Activated CD8-positive, alpha-beta T cell treated with anti-CD3 and anti-CD28 coated beads, Interleukin-2, amount 10 ng/mL, durations not matched to agents 7 days and 5 days (primary cell): ENCODE measurements at places on chromosomes 7 and 10. TPM values are rescaled to one million over a fixed set of nuclear protein-coding genes. Genes with fewer than 3 reads are reported as not detected.

Gene KIAA1217
- not detected for total RNA-seq

Gene BMPER
- not detected for total RNA-seq

Gene ELFN1
- not detected for total RNA-seq

Gene VSTM2A
- not detected for total RNA-seq

Gene GIMAP2
- 79.0 TPM for total RNA-seq

Gene FBXL13
- 0.13 TPM for total RNA-seq

DNA sequence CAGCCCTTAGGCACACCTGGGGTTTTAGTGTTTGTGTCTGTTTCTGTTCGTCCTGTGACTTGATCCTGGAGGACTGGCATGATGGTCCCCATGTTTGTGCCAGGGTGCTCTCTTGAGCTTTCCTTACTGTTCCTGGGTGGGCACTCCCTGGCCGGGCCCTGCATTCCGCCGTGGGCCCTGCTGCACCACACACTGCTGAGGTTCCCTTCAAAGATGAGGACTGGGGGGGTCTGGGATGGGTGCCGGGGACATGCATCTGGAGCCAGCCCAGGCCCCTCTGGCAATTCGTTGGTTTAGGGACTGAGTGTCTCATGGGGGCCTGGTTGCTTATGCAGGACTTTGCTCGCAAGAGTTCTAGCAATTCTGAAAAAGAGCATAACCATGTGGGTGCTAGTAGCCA is 4.7 kb downstream of the AGAP3 start:
- H3K27me3 ChIP-seq, result peaks cover 16% of the 10 kb centered on the region
- no peak for DNase-seq
- H3K4me3 ChIP-seq, result no peak overlapping the region
- H3K36me3 ChIP-seq, result no peaks in the 10 kb centered on the region
- peaks cover 15% of the 10 kb centered on the region for H3K4me1 ChIP-seq
- no peak overlapping the region for H3K27ac ChIP-seq

DNA sequence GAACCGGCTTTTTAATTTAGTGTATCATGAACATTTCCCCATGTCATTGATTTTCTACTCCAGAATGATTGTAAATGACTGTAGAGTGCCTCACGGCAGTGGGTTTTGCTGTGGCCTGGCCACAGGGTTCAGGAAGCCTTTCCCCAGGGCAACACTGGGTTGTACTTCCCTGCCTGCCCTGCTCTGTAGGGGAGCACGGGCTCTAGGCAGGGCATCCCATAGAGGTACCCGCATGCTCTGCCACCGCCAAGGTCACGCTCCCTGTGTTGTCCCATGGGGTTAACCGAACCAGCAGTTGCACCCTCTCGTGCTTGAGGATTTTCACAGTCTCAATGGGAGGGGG is 63.8 kb downstream of the BPGM start:
- peak overlapping the region; percentile 22 for H3K4me3 ChIP-seq
- H3K4me1 ChIP-seq, result peaks cover 16% of the 10 kb centered on the region
- DNase-seq, result no peak
- H3K27me3 ChIP-seq, result no peaks in the 10 kb centered on the region
- H3K36me3 ChIP-seq, result no peaks in the 10 kb centered on the region

GRCh38 chr10:48279081-48279751 is 4.7 kb upstream of the FRMPD2 start:
- DNase-seq, result no peak
- H3K27ac ChIP-seq, result no peak overlapping the region
- H3K4me3 ChIP-seq, result no peak overlapping the region
- H3K27me3 ChIP-seq, result peaks cover 2% of the 10 kb centered on the region
- no peaks in the 10 kb centered on the region for H3K36me3 ChIP-seq

- DNase-seq, result peak; percentile 23
- no peaks in the 10 kb centered on the region for H3K36me3 ChIP-seq
- no peaks in the 10 kb centered on the region for H3K27me3 ChIP-seq
- H3K4me1 ChIP-seq, result peaks cover 13% of the 10 kb centered on the region
- no peak overlapping the region for H3K27ac ChIP-seq
These were observed 30.2 kb upstream of the ANKRD2 start for GRCh38 chr10:97542169-97543024.

DNA sequence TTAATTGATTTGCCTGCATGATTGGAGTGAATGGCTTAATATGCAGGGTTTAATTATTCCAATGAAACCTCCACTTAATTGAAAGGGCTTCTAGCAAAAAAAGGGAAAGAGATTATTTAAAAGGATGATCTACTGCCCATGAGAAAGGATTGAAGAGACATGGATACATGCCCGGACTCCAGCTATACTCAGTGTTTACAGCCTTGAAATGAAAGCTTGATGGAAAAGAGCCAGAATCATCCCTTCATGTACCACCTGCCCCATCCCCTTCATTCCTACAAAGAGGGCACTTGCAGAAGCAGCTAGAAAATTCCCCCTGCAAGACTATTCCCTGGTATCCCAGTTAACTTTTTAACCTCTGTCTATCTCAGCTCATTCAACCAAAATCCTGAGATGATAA is 78.4 kb downstream of the CARD11 start:
- peaks cover 63% of the 10 kb centered on the region for H3K36me3 ChIP-seq
- peak; percentile 5 for DNase-seq
- H3K27me3 ChIP-seq, result no peaks in the 10 kb centered on the region

- H3K36me3 ChIP-seq, result no peaks in the 10 kb centered on the region
- DNase-seq, result no peak
- H3K4me1 ChIP-seq, result no peaks in the 10 kb centered on the region
- no peaks in the 10 kb centered on the region for H3K27me3 ChIP-seq
These were observed 346.7 kb downstream of the NRG3 start for GRCh38 chr10:82221601-82222149.

DNA sequence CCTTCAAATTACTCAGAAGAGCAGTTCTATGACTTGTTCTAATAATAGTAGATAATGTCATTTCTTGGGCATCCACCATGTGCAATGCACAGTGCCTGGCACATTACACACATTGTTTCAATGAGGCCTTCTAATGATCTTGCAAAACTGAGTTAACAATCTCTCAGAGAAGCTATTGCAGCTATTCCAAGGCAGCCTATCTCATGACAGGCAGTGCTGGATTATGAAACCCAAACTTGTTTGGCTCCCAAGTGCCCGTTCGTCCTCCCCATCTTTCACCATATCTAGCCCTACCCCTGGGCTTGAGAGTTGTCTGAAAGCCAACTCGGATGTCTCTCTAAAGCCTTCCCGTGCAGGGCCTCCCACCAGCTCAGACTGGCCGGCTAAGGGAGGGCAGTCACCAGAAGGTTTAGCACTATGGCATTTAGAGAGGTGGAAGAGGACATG is 405.1 kb downstream of the PLXNA4 start:
- no peak for DNase-seq
- no peaks in the 10 kb centered on the region for H3K4me1 ChIP-seq
- peaks cover 2% of the 10 kb centered on the region for H3K27me3 ChIP-seq
- no peak overlapping the region for H3K4me3 ChIP-seq

- peak overlapping the region; percentile 69 for H3K27ac ChIP-seq
- peak overlapping the region; percentile 42 for H3K4me3 ChIP-seq
- peak; percentile 35 for DNase-seq
These were observed 50.2 kb upstream of the CDK1 start for GRCh38 chr10:60728056-60728455.

DNA sequence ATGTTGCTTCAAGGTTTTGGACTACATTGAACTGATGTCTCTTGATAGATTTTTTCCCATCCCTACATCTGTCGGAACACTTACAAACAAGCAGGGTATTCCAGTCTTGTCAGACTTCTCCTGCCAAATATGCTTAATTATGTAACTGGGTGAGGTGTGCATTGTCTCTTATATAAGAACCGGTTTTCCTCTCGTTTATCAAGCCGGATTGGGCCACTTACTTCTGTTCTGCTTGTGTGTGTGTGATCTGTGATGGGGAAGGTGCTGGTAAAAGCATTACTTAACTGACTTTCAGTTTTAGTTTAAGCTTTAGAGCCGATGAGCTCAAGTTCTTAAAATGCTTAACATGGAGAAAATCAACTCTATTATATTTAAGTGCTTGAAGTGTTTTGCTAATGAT is 57.9 kb downstream of the OTUD1 start:
- no peak overlapping the region for H3K4me3 ChIP-seq
- DNase-seq, result no peak
- peaks cover 8% of the 10 kb centered on the region for H3K27me3 ChIP-seq
- H3K27ac ChIP-seq, result no peak overlapping the region
- H3K36me3 ChIP-seq, result no peaks in the 10 kb centered on the region

DNA sequence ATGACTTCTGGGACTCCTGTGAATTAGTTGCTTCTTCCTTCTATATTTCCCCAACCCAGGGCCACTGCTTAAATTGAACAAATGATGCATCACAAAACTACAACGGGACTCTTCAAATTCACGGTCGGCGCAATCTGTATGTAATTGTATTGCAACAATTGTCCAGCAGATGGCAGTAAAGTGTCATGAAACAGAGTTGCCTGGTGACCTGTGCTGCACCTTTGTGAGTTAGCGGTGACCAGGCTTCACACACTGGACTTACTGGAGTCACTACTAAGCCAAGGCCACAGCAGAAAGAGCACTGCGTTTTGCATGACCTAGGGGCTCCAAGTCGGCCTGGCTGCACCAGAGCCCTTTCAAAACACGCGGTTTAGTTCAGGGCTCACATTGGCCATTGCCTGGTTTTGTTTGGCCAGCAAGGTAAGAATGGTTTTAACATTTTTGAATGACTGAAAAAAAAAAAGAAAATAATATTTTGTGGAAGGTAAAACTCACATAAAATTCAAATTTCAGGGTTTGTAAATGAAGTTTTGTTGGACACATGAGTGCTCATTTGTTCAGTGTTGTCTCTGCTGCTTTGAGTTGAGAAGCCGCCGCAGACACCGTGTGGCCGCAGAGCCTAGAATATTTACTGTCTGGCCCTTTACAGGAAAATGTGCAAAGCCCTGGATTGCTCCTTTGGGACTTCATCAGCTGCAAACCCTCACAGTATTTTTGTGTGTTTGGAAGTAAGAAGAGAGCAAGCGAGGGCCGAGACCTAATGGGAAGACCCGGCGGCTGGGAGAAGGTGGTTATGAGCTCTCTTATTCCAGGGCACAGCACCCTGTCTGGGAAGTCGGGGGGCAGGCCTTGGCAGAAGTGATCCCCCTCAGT is 23.2 kb upstream of the ZNF32 start:
- peak; percentile 67 for DNase-seq
- H3K4me1 ChIP-seq, result peaks cover 3% of the 10 kb centered on the region
- H3K4me3 ChIP-seq, result no peak overlapping the region

- DNase-seq, result no peak
- peaks cover 71% of the 10 kb centered on the region for H3K4me1 ChIP-seq
These were observed 42.3 kb downstream of the PRKCQ start for GRCh38 chr10:6537770-6538169.

GRCh38 chr7:26197153-26198115 is 3.1 kb downstream of the HNRNPA2B1 start:
- no peak for DNase-seq
- H3K27me3 ChIP-seq, result no peaks in the 10 kb centered on the region
- peak overlapping the region; percentile 100 for H3K4me3 ChIP-seq
- H3K4me1 ChIP-seq, result peaks cover 45% of the 10 kb centered on the region
- H3K36me3 ChIP-seq, result peaks cover 85% of the 10 kb centered on the region

- DNase-seq, result no peak
- no peak overlapping the region for H3K4me3 ChIP-seq
- H3K36me3 ChIP-seq, result no peaks in the 10 kb centered on the region
- H3K27me3 ChIP-seq, result no peaks in the 10 kb centered on the region
- no peak overlapping the region for H3K27ac ChIP-seq
These were observed 21.4 kb downstream of the PLPP4 start for GRCh38 chr10:120478386-120478785.

DNA sequence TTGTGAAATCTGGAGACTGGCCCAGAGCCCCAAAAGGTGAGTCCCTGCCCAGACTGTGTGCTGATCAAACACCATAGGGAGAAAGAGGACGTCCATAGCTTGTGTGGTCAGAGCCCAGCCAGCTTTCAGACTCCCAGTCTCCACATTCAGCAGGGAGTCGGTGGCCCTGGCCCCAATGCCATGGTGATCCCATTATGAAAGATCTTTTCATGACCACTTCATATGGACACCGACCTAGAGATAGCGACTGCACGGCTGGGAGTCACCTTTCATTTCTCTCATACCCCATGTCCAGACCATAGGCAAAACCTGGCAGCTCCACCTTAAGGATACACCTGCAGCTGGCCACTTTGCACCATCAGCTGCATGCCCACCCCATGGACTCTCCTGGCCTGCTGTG is 126.4 kb downstream of the ARHGAP22 start:
- no peak overlapping the region for H3K27ac ChIP-seq
- no peak overlapping the region for H3K4me3 ChIP-seq
- no peak for DNase-seq
- H3K27me3 ChIP-seq, result peaks cover 25% of the 10 kb centered on the region
